Common myeloid progenitor, CD34-positive (primary cell): ENCODE measurements at places on chromosomes 7 and 10.
A peak's percentile ranks its signal among the peaks of the same experiment; 100 is the strongest.

GRCh38 chr10:127228195-127228787 lies 31.9 kb upstream of the INSYN2A start:
- H3K4me1 ChIP-seq = no peaks in the 10 kb centered on the region
- no peak for DNase-seq
- H3K27ac ChIP-seq = no peak overlapping the region
- H3K27me3 ChIP-seq = no peaks in the 10 kb centered on the region

- peaks cover 24% of the 10 kb centered on the region for H3K27me3 ChIP-seq
- no peak overlapping the region for H3K4me3 ChIP-seq
- no peak for DNase-seq
- no peaks in the 10 kb centered on the region for H3K36me3 ChIP-seq
- peaks cover 9% of the 10 kb centered on the region for H3K4me1 ChIP-seq
These were observed 1.7 kb downstream of the RASGEF1A start for GRCh38 chr10:43264965-43265798.

GRCh38 chr10:26556748-26557640 lies 118.9 kb downstream of the APBB1IP start:
- DNase-seq = peak; percentile 68
- H3K4me3 ChIP-seq = no peak overlapping the region
- H3K27me3 ChIP-seq = no peaks in the 10 kb centered on the region
- peaks cover 12% of the 10 kb centered on the region for H3K4me1 ChIP-seq
- H3K36me3 ChIP-seq = peaks cover 25% of the 10 kb centered on the region
- no peak overlapping the region for H3K27ac ChIP-seq

DNA sequence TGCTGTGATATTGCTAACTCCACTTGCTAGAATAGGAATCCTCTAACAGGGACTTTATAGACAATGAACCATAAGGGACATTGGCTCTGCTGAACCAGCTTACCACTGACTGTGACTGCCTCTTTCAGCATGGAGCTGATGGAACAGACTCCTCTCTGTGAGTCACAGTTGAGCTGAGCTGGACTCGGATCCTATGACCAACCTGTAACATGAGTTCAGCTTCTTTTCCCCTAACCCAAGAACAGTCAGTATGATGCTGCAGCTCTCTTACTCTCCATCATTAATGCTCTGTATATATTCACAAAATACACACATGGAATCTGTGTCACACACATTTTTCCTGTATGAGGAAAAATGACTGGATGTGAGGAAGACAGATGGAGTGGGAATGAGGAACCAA lies 177.9 kb upstream of the BET1 start:
- H3K4me3 ChIP-seq = no peak overlapping the region
- H3K36me3 ChIP-seq = no peaks in the 10 kb centered on the region
- H3K27ac ChIP-seq = no peak overlapping the region
- H3K4me1 ChIP-seq = peaks cover 16% of the 10 kb centered on the region
